ENCODE measurements at places on chromosomes 16 and 17. TPM values are rescaled to one million over a fixed set of nuclear protein-coding genes. Genes with fewer than 3 reads are reported as not detected.

DNA sequence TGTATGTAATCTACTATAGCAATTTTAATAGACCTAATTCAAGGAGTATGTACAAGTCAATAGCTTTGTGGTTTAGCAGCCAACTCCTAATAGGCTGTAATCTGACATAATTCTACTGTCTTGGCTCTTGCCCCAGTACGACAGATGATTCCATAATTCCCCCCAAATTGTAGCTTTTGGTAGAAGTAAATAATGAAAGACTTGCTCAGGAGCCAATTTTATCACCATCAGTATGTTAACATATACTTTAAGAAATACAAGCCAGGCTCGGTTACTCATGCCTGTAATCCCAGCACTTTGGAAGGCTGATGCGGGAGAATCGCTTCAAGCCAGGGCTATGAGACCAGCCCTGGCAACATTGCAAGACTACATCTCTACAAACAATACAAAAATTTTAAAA lies 53.9 kb downstream of the AP2B1 start:
- no peak for DNase-seq

DNA sequence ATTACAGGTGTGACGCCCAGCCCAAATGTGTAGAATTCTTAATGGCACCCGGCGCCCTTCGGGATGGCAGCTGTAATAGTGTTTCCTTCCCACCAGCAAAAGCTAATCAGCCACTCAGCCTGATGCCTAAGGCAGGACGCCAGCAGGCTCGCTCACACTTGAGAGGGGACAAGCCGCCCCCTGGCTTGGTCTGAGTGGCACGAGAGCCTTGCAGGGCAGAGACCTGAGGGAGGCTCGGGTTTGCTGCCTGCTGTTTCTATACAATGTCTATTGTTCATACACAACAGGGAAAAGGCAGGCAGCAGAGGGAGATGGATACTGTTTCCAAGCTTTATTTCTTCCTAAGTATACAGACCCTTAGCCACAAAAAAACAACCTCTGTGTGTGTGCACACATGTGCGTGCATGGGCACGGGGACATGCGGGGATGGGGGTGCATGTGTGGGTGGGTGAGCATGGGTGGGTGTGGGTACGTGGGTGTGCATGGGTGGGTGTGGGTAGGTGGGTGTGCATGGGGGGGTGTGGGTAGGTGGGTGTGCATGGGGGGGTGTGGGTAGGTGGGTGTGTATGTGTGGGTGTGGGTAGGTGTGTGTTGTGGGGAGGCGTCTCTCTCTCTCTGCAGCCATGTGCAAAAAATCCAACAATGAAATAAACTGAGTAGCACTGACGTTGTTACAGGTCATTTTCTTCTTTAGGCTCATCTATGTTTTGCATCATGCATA lies 10.0 kb downstream of the SLC38A8 start:
- no peak for DNase-seq

GRCh38 chr17:44159519-44160210 lies 10.8 kb upstream of the ASB16 start:
- DNase-seq: peak; percentile 15

DNA sequence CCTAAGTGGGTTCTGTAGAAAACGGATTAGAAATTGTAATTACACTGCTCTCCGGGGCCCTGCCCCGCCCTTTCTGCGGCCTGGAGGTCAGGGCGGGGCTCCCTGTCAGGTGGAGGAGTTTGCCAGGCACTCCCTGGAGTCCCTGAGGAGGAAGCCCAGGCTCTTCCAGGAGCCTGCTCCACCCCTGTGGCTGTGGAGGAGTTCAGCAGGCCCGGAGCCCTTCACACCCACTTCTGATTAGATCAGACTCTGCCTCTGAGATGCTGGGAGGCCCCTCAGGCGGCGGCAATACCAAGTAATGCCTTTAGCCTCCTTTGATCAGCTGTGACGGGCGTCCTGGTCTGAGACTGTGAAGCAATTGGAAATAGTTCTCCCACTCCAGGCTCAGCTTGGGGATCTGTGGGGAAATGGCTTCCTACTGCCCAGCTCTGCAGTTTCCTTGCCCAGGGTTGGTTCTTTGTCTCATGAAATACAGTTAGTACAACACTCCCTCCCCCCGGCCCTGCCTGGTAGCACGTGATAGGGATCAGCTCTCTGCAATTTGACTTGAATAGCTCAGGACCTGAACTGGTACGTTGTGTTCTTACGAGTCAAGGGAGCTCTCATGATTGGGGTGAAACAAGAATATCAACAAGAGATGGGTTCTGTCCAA lies 22.3 kb downstream of the BAIAP2 start:
- DNase-seq: no peak

- DNase-seq: no peak
Measured at GRCh38 chr17:57666201-57666870, 78.8 kb downstream of the CCDC182 start.

GRCh38 chr17:79623786-79624717 lies 13.2 kb upstream of the RBFOX3 start:
- DNase-seq: no peak

The ANKRD13B gene
- 6.4 TPM for total RNA-seq

GRCh38 chr16:14609716-14610115 lies 20.3 kb downstream of the PARN start:
- no peak for DNase-seq

- peak; percentile 62 for DNase-seq
Measured at GRCh38 chr17:39687546-39688474, at the start of gene PGAP3. Gene PGAP3, minus strand, starts transcription at chr17:39688057. Its CDS starts 43 bp downstream, at chr17:39688014.

- no peak for DNase-seq
Measured at GRCh38 chr17:44307387-44308186, 814 bp upstream of the RUNDC3A start.

GRCh38 chr17:14448818-14449217 lies 147.9 kb downstream of the HS3ST3B1 start:
- DNase-seq: no peak

DNA sequence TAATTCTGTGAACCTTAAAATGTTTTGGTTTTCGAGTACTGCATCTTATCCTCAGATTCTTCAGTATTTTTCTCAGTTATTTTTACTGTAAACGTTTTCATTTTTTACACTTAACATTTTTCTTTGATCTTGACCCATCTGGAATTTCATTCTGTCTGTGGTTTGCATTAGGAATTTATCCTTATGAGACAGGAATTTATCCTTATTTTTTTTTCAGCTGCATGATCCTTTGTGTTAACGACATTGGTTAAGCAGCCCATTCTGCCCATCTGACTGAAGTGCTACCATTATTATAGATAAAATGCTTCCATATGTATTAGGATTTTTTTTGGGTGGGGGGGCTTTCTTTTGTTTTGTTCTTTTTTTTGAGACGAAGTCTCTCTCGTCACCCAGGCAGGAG lies 41.0 kb downstream of the SNX29 start:
- DNase-seq: no peak

The NKD1 gene
- 15.8 TPM for total RNA-seq

- DNase-seq: no peak
Measured at GRCh38 chr17:15952048-15952532, 7.2 kb downstream of the ADORA2B start.

DNA sequence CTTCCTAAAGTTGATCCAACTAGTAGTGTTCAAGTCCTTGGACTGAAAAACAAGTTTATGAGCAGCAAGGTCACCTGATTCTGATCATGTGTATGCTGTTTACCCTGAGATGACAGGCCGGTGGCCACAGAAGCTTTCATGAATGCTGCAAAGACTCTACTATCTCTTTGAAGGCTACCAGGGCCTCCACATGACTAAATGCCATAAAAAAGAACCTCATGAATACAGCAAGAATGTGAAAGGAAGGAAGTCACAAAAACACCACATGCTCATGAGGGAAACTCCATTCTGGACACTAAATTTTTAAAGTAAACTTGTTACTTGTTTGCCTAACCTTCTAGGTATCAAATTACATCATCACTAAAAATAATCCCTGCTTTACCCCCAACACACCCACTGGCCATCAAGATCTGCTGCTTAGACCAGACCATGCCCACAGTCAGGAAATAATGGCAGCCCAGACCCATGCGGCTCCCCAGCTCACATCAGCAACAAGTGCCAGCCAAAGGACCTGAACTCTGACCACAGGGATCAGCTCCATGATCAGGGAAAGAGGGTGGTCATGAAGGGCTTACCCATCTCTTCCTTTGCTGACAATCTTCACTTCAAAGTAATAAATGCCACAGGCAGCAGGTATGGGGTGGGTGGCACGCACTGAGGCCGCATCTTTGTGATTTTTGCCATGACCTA lies 1.4 kb downstream of the RANBP10 start:
- no peak for DNase-seq

The MARF1 gene
- total RNA-seq: 151 TPM

DNA sequence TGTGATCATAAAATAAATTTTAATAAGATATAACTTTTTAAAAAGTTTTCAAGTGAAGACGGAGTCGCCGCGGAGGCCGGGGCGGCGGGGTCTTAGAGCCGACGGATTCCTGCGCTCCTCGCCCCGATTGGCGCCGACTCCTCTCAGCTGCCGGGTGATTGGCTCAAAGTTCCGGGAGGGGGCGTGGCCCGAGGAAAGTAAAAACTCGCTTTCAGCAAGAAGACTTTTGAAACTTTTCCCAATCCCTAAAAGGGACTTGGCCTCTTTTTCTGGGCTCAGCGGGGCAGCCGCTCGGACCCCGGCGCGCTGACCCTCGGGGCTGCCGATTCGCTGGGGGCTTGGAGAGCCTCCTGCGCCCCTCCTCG lies at the start of gene FOXC2:
FOXC2 (plus strand) TSS at position 229 of the 365 bp plus-strand sequence. CDS start 507 bp downstream, outside the sequence.
- DNase-seq: peak; percentile 17

GRCh38 chr16:64910356-64910755 lies 211.5 kb downstream of the CDH11 start:
- no peak for DNase-seq

The PEX12 gene
- 3.6 TPM for total RNA-seq

The ZNF830 gene
- 42.3 TPM for total RNA-seq

The PITPNM3 gene
- total RNA-seq: 0.63 TPM

DNA sequence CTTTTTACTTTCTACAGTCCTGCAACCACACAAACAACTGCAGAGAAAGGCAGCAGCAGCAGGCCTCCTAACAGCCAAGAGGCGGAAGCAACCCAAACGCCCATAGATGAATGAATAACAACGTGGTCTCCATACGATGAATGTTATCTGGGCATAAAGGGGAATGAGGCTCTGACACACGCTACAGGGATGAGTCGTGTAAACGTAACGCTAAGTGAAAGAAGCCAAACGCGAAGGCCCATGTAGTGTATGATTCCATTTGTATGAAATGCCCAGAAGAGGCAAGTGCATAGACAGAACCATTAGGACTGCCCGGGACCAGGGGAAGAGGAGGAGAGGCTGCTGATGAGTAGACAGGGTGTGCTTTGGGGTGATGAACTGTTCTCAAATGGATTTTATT lies 94.8 kb upstream of the DNAH17 start:
- DNase-seq: no peak

DNA sequence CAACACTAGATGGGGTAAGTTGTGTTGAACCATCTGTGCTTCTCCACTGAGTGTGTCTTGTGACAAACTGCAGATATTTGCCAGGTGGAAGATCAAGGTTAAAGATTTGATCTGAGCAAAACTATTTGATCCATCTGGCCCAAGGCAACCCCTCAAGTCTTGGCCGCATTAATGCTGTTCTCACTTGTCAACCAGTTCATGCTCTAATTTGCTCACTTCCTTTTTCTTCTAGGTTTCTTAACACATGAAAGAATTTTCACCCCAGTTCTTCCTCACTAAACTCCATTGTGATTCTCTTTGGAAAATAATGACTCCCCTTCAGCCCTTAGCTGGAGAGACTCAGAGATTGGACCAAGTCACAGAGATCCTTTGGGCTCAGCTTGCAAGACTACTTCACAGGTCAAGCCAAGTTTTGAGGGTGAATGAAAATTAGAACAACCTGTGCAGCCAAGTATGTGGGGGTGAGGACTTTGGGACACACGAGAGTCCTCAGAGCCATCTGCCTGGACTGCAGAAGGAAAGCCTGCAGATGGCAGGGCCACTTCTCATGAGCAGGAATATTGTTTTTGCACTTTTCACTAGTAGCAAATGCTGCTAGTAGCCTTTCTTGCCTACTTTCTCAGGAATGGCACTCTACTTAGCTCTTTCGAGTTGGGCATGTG lies 166.5 kb downstream of the AXIN2 start:
- no peak for DNase-seq

DNA sequence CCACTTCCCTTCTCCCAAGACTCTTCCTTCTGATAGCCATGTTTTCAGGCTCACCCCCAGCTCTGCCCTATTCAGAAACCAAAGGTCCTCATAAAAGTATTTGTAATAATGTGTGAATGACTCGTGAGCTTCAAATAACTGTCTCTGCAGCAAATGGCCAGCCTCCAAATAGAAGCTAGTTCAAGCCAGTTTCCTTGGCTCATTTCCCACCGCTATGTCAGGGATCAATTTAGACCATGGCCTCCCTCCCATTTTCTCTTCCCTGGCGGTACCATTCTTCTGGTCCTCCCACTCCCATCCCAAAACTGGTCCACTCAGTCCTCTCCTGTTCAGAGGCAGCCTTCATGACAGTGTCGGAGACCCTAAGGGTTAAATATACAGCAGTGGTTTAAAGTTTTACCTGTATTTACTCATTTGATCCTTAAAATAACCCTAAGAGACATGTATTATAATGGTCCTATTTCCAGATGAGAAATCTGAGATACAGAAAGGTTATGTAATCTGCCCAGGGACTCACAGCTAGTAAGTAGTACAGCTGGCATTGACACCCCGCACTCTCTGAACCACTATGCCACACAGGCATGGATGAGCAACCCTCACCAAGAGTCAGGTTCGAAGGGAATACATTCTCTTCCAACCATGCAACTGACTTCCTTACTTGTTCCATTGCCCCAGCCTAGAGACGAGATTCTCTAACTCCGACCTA lies 42.9 kb downstream of the GAS7 start:
- DNase-seq: no peak

- DNase-seq: no peak
Measured at GRCh38 chr16:6726621-6727020, 606.0 kb upstream of the RBFOX1 start.

The NEUROD2 gene
- not detected for total RNA-seq

- DNase-seq: peak; percentile 30
Measured at GRCh38 chr17:63698381-63698885, 1.5 kb downstream of the LIMD2 start.

DNA sequence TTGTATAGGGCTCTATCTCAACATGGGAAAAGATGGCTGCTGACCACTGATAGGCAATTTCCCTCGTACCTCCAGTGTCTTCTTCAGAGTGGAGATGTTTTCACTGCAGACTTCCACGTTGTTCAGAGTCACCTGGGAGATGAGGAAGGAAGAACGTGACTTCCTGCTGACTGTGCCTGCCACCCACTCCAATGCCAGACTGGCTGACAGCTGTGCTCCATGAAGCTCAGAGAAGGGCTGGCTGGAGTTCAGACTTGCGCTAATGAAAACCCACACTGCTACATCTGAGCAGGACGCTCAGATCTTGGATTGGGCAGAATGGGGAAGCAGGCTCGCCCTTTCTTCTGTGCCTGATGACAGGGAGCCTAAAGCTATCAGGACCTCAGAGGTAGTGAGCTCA lies 33.1 kb downstream of the COG4 start:
- DNase-seq: no peak

DNA sequence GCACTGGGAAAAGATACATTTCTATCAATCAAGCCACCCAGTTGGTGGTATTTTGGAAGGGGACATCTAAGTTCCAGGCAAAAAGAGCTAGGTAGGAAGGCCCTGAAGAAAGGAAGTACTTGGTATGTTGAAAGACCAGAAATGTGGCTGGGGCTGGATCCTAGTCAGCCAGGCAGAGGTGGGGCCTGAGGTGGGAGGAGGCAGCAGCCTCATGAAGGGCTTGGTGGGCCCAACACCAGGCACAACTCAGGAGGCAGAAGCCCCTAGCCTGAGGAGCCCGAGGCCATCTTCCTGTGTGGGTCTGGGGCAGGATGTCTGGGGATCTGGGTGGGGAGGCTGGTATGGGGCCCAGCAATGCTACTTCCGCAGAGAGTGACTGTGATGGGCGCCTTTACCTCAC lies 105.9 kb downstream of the SALL1 start:
- DNase-seq: no peak
